Kasumi-1 (cell line): ENCODE measurements at places on chromosomes 7 and 10.

DNA sequence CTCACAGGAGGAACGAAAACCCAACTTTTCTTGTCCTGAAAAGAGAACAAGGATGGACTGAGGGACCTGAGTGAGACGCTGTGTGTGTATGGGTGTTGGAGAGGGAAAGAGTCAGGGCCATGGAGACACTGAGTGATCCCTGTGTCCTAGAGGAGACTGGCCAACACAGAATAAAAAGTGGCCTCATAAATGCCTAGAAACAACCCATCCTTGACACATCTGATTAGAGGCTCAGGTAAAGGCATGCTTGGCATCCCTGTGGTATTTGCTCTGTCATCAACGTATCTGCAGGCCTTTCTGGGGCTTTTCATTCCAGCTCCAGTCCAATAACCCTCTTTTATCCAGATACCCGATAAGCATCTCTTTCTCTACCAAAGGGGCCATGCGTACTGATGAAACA is 86.3 kb downstream of the FGFR2 start:
- DNase-seq = no peak

DNA sequence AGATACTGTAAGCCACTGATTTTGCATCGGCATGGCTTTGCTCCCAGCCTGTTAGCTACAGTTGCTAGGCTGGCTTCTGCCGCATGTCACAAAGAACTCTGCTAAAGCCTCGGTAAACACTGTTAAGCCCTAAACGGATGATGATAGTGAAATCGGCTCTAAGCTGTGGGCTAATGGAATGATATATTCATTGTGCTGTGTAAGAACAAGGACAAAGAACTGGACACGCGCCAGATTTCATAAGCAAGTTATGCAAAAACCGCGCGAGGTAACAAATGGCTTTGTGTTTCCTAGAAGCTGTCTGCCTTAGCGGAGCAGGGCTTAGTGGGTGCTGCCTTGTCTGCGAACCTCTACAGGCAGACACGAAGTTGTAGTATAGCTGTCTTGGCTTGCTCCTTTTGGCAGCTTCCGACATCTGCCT is 331.3 kb upstream of the COBL start:
- DNase-seq = no peak

GRCh38 chr7:121810831-121811672 is 61.9 kb upstream of the PTPRZ1 start:
- no peak for DNase-seq

DNA sequence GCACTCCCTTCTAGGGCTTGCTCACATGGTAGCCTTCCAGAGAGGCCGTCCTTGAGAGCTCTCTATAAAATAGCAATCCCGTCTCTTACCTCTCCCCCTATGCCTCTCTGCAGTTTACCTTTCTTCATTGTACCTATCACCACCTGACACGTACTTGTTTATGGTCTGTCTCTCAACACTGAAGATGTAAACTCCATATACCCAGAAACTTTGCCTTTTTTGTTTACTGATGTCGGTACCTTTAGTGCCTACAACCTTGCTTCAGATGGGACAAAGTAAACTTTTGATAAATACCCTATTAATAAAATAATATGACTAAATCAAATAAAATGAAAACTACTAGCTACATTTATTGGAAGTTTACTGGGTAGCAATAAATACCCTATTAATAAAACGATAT is 220.6 kb downstream of the GPAM start:
- DNase-seq = no peak

DNA sequence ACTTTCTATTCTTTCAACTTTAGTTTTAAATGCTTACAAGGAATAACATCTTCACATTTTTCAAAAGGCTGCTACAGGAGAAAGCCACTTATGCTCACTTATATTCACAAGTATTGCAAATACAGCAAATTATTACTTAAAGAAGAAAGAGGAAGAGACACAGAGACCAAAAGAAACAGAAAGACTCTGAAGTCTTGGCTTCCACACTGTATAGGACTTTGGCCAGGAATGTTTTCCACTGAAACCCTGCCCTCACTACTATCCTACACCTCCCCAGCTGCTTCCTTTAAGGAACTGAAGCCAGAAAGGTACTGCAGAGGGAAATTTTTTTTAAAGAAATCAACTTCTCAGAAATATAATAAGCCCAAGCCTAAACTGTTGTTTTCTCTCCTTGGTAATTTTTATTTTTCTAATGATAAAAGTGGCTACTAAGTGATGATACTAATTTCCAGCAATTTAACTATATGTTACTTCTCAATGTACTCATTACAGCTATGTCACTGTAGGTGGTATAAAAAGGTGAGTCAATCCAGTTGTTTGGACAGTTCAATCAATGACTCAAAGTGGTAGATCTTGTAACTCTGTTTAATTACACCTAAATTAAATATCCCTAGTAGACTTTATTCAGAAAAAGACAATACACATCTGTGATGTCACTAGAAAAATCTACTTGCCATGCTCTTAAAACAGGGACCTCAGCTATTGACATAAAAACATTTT is 231.6 kb downstream of the GRM8 start:
- DNase-seq = no peak

- no peak for DNase-seq
Observed at GRCh38 chr7:100684534-100685042, 9.5 kb downstream of the GIGYF1 start.

- peak; percentile 48 for DNase-seq
Observed at GRCh38 chr10:106931159-106931852, 233.2 kb downstream of the SORCS1 start.

DNA sequence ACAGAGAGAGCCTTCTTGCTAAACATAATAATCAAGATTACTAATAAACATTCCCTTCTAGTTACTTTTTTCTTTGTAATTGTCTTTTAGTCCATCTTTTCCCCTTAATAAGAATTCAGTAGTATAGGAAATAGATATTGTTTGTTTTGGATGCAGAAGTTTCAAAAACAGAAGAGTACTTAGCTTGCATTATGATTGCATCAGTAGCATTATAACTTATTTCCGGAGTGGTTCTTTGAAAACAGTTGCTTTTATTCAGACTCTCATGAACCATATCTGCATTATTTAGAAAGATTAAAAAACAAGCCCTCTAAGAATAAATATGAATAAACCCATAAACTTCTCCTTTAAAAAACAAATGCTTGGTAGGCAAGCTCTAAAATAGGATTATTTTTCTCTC is 34.0 kb upstream of the DKK1 start:
- no peak for DNase-seq

DNA sequence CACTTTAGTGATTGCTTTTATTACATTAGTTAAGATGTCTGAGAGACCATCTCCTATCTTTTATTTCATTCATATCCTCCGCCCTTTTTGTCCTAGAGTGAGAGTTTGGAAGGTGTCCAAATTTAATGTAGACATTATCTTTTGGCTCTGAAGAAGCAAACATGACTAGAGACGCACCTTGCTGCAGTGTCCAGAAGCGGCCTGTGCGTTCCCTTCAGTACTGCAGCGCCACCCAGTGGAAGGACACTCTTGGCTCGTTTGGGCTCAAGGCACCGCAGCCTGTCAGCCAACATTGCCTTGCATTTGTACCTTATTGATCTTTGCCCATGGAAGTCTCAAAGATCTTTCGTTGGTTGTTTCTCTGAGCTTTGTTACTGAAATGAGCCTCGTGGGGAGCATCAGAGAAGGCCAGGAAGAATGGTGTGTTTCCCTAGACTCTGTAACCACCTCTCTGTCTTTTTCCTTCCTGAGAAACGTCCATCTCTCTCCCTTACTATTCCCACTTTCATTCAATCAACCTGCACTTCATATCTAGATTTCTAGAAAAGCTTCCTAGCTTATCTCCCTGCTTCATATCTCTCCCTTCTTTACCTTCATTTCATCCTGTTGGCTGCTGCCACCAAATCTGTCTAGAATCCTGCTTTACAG is 10.4 kb upstream of the CLCN1 start:
- peak; percentile 63 for DNase-seq
